ENCODE measurements at places on chromosomes 7 and 10.
A peak's percentile ranks its signal among the peaks of the same experiment; 100 is the strongest.

GRCh38 chr10:90845726-90846125, 12.1 kb downstream of the HTR7 start:
- DNase-seq: no peak

DNA sequence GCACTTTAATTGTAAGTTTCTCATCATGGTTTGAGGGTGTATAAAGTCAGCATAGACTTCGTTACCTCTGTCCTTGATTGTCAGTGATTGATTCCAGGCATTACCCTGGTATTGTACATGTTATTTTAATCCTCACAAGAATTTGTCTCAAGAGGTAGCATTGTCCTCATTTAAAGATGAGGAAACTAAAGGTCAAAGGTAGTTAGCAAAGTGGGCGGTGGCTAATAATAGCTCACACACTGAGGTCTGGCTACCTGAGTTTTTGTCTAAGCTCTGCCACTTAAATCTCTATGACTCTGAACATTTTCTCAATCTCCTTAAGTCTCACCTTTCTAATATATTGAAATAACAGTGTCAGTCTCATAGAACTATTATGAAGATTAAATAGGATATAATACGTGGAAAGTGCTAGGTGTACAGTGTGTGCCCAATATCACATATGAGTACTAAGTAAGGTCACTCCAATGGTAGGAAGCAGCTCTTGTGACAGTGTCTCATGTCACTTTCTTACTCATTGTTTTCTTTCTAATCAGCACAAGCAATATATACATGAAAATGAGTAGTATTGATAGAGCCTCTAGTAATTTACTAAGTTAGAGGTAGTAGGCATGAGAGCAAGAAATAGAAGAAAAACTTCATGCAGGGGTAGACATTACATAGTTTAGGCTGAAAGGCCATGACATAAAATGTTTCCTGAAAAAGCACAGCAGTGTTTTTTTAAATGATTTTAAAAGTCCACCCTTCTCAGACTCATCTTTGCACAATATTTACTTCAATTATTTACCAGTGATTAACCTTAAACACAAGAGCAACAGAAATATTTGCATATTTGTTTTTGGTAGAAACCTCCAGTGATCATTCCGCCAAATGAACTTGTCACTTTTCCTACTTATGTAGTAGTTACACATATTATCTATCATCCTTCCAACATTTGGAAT, 21.0 kb downstream of the AHR start:
- DNase-seq: no peak

DNA sequence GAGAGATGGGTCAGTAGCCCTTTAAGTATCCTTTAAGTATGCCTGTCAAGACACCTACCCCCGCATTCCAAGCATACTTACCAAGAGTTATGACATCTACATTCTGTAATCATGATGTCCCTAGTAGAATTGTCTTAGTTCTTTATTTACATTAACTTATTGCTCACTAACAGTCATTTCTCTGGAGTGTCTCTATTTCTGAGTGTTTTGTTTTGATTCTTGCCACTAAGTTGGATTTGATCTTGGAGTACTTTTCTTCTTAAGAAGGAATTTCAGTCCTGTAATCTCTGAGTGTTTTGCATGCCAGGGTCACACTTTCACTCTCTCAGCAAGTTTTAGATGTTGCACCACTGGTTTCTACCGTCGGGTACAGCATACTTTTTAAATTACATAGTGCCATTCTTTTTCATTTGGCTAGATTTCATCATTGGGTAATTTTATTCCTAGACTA, 1053.9 kb downstream of the KCNMA1 start:
- DNase-seq: peak; percentile 41

DNA sequence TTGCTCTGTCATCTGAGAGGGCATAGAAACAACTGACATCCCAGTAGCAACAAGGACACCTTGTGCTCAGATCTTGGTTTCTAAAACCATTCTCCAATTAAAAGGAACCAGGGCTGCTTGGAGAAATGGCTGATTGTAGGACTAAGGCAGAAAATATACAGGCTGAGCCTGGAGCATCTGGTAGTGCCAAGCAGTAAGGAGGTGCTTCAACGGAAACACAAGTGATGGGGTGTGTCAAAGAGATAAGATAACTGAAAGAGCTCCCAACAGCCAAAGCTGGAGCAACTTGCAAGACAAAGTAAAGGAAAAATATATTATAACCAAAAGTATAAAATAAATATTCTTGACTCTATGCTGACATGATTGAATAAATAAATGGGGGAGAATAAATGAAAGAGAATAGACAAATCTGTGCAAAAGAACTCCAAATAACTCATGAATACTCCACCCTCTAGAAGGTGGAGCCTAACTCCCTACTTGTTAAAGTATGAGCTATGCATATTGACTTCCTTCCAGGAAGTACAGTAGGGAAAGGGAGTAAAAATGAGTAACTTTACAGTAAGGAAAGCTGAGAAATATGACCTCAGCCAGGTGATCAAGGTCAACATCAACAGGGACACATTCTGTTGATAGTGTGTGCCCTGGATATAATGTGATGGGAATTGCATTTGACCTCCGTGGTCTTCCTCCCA, 162.4 kb downstream of the NOC3L start:
- DNase-seq: no peak

DNA sequence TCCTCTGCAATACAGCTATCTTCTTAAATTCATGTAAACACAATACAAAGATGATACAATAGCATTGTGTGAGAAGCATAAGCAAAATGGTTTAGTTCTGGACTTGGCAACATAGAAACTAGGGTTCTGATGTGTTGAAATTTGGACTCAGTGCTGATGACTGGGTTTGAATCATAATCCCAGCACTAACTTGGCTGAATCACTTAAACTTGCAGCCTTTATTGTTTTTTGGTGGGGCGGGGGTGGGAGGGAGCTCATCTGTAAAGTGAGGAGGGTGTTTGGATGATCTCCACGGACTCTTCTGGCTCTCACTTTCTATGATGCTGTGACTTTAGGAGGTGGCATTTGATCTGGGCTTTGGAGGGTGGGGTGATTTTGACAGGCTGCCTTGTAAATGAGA, 158.2 kb downstream of the WNT2 start:
- DNase-seq: no peak

GRCh38 chr10:75470901-75471300, 39.5 kb downstream of the LRMDA start:
- DNase-seq: no peak

DNA sequence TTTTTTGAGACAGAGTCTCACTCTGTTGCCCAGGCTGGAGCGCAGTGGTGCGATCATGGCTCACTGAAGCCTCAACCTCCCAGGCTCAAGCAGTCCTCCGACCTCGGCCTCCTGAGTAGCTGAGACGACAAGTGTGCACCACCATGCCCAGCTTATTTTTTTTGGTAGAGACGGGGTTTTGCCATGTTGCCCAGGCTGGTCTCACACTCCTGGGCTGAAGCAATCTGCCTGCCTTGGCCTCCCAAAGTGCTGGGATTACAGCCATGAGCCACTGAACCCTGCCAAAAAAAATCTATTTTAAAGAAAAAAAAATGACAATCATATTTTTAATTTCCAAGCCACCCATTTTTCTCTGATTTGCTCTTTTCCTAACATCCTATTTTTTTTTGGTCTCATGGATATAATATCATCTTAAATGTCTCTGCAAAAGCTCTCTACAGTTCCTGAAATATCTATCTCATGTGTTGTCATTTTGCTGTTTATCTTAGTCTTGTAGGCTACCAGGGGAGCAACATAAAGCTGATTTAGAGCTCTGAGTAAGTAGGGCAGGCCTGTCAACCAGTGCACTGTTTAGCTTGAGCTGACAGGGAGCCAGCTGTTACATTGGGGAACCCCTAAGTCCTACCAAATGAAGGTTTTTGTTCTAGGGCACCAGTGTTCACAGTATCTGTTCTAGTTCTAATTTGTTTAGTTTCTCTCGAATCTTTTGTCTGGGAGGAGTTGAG, 29.9 kb upstream of the HBP1 start:
- DNase-seq: no peak

GRCh38 chr10:109592391-109592790, 330.9 kb downstream of the XPNPEP1 start:
- DNase-seq: no peak

DNA sequence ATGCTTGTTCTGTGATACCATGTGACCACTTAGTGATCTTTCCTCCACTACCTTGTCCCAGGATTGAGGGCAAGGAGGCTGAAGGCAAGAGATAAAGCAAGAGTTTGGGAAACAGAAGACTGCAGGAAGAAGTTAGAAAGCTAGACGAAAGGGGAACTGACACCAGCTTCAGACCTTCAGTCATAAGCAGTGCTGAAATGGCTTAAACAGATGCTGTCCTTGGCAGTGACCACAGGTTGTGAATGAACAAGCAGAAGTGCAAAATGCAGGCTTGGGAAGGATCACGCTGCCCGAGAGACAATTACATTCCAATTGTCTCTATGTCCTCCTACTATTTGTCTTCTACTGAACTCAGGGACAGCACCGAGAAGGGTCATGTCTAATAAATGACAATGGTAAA, 704.9 kb upstream of the AUTS2 start:
- no peak for DNase-seq

DNA sequence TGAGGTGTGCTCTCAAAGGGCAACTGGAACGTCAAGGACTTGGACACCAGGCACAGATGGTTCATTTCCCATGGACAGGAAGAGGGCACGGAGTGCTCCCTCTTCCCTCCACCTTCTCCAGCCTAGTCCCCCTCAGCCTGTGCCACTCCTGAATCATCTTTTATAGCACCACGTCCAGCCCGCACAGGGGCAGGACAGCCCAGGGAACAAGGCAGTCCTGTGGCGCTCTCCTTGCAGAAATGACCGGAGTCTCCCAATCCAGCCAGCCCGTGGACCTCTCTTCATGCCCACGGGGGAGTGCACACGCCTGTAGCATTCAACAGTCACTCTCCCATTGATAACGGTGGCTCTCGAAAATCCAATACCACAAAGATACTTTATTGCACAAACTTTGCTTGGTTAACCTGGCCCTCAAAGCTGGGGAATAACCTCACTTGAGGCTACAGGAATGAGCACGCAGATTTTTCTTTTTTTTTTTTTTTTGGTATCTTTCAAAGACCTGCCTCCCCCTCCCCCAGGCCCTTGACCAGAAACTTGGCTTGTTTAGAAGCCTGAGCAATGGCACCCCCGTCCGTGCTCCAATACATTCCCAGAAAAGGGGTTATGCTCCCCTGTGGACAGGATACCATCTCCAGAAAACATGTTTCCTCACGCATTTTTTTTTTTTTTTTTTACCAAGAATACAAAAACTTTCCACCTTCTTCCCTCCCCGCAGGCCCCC, 733 bp downstream of the PRKCQ start:
- DNase-seq: no peak

All from GM23338 (cell line).